Activated CD4-positive, alpha-beta T cell treated with anti-CD3 and anti-CD28 coated beads for 48 hours (primary cell): ENCODE measurements at places on chromosomes 7 and 10.
A peak's percentile ranks its signal among the peaks of the same experiment; 100 is the strongest.

- no peak for DNase-seq
Measured at GRCh38 chr7:106986450-106986977, 58.0 kb upstream of the PRKAR2B start.

GRCh38 chr10:117166418-117167345 lies 28.6 kb upstream of the VAX1 start:
- peak; percentile 28 for DNase-seq

GRCh38 chr7:75881436-75882095 lies 2.7 kb downstream of the RHBDD2 start:
- DNase-seq = no peak

DNA sequence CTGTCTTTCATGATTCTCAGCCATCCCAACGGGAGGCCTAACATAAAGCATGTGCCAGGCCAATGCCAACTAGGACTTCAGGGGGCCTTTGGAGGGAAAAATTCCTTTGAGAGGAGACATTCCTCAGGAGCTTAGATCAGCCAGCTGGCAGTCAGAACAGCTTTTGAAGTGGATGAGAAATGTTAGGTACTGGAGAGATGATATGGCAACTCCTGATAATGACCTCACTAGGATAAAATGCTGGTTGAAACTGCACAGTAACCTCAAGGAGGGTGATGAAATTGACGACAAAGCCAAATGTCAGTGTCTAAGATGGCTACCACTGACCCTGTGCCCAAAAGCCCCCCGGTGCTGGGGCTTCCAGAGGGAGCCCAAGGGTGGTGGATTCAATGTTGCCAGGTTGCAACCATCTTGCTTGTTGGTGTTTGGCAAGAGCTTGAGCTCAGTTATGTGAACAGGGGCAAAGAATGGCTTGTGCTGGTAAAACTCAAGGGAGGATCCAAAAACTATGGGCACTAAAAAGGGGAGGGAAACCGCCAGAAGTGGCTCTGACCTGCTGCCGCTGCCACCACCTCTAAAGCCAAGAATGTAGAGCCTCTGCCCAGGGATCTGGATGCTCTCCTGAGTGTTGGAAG lies 121.2 kb downstream of the UBE2H start:
- DNase-seq = no peak

DNA sequence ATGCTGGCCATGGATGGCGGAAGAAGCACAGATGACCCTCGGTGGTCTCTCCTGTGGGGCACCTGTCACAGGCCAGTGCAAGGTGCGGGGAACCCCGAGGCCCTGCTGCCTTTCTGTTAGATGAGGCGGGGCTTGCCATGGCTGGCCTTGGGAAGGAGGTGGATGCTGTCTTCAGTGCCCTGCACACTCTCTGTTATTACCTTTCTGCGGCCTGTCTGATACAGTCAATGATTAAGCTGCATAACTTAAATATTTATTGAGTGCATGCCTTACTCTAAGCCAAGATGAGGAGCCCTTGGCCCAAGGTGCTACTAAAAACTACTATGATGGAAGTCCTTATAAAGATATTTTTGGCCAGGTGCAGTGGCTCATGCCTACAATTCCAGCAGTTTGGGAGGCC lies 36.7 kb upstream of the MNX1 start:
- no peak for DNase-seq
